ENCODE measurements at places on chromosomes 13 and 19.

- DNase-seq, result no peak
These were observed 316.3 kb downstream of the TBC1D4 start for GRCh38 chr13:75165543-75166230.

- peak; percentile 61 for DNase-seq
These were observed 690 bp upstream of the B3GNT8 start for GRCh38 chr19:41427647-41428480.

- no peak for DNase-seq
These were observed at the start of gene USHBP1 for GRCh38 chr19:17264641-17264979. USHBP1 (minus strand) TSS chr19:17264745; CDS start chr19:17264299, 446 bp downstream.

DNA sequence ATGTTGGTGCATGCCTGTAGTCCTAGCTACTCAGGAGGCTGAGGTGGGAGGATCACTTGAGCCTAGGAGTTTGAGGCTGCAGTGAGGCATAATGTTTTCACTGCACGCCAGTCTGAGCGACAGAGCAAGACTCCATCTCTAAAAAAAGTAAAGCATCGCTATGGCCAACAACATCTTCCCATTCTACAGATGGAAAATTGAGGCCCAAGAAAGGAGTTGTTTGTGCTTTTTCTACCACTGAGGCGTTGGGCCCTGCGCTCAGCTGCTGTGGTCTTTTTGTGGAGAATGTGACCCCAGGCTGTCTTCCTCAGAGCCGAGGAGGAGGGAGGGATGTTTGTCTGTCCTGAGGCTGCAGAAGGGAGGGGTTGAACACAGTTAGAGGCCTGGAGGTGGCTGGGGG lies 485 bp upstream of the C5AR2 start:
- DNase-seq, result no peak

DNA sequence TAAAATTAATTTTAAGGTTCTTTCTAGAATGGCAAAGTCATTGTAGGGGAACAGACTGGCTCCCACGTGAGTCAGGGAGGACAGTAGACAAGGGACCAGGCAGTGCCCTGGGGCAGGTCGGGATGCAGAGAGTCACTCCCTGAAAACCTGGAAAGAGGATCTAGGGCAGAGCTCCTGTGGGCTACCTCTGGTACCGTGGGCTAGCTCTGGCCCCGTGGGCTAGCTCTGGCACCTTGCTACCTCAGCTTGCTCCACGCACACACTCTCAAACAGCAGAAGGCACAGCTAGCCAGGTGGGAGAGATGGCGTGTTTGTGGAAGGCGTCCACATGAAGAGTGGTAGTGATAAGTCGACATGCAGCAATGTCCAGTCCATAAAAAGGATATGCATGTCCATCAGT lies 66.7 kb upstream of the ARHGEF7 start:
- DNase-seq, result no peak

DNA sequence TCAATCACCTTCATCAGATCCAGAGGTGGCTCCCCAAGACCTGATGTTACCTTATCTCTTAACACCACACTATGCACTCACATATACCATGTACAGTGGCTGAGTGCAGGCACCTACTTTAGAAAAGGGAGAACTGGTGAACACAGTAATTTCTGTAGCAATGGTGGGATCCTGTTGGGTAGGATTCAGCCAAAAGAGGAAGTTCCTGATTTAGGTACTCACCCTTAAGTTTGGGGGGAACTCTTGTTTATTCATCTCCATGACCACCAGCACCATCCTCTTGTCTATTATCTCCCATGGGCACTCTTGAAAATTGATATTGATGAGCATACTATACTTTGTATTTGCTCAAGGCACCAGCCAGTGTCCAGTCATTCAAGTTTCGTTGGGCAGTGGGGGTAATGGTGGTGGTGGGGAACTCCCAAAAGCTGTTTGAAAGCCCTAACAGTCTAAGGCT lies 324.4 kb downstream of the LMO7 start:
- no peak for DNase-seq

DNA sequence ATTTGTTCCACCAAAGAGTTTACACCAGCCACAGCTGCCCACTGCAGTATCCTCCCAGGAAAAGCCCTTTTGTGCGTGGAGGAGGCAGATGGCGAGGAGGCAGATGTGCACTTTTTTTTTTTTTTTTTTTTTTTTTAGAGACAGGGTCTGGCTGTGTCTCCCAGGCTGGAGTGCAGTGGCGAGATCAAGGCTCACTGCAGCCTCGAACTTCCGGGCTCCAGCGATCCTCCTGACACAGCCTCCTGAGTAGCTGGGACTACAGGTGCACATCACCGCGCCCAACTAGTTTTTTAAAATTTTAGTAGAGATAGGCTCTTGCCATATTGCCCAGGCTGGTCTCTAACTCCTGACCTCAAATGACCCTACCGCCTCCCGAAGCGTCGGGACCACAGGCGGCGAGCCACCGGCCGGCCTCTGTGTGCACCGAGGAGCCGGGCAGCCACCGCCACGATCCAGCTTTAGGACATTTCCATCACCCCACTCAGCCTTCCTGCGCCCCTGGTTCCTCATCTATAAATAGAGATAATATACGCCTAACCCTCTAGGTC lies 563 bp upstream of the PDCD5 start:
- no peak for DNase-seq

DNA sequence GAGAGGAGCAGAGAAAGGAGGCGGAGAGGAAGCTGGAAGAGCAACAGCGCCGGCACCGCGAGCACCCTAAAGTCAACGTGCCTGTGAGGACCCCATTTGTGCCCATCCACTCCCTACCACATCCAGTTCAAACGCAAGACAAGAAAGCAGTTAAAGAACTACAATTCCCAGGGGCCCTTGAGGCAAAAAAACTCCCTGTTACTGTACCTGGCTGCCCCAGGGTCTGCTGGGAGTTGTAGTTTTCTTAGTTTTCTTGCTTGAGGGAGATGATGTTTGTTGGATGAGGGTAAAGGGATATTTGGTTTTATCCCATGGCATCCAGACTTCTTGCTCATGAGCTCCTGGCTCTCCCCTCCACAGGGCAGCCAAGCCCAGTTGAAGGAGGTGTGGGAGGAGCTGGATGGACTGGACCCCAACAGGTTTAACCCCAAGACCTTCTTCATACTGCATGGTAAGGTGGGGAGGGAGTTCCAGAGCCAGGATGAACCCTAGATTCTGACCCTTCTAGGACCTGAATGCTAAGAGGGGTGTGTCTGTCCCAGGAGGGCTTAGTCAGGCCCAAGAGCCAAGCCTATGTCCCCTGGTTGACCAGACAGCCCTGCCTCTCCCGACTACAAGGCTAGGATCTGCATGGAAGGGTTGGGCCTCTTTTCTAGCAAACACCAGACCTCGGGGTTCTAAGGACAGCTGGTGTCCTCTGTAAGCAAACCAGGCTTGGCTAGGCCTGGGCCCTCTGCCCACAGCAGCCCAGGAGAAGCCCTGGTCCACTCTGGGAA lies 13.2 kb downstream of the NUCB1 start:
- DNase-seq, result peak; percentile 12

DNA sequence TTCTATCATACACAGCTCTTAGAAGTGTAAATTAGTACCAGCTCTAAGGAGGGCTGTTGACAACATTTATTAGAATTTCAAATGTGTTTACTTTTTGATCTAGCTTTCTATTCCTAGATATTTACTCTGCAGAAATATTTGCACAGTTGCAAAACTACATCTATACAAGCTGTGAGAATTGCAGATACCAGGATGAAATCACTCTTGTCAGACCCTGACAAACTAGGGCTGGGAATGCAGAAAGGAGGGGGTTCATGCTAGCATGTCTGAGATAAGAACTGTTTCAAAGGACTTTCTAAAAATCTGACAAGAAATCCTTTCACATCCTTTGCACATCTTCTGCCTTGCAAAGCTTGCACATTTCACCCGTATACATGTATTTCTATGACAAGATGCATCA lies 11.8 kb upstream of the PABPC3 start:
- no peak for DNase-seq

GRCh38 chr13:31545616-31546015 lies 193.7 kb upstream of the RXFP2 start:
- DNase-seq, result no peak

GRCh38 chr13:43343645-43344044 lies 320.3 kb downstream of the DNAJC15 start:
- DNase-seq, result no peak

DNA sequence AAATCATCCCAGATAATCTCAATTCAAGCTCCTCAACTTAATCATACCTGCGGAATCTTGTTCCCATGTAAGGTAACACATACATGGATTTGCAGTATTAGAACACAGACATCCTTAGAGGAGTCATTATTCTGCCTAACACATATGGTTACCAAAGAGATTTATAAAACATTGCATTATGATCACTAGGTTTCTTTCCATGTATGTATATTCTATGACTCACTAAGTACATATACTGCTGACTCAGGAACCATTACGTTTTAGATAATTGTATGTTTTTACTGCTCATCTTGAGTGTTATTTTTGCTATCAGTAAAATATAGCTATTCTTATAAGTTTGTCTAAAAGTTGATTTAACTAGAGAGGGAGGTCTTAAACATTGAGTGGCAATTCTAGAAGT lies 182.9 kb downstream of the SLITRK6 start:
- DNase-seq, result no peak

- DNase-seq, result no peak
These were observed 422.5 kb upstream of the SGCG start for GRCh38 chr13:22758245-22758644.

DNA sequence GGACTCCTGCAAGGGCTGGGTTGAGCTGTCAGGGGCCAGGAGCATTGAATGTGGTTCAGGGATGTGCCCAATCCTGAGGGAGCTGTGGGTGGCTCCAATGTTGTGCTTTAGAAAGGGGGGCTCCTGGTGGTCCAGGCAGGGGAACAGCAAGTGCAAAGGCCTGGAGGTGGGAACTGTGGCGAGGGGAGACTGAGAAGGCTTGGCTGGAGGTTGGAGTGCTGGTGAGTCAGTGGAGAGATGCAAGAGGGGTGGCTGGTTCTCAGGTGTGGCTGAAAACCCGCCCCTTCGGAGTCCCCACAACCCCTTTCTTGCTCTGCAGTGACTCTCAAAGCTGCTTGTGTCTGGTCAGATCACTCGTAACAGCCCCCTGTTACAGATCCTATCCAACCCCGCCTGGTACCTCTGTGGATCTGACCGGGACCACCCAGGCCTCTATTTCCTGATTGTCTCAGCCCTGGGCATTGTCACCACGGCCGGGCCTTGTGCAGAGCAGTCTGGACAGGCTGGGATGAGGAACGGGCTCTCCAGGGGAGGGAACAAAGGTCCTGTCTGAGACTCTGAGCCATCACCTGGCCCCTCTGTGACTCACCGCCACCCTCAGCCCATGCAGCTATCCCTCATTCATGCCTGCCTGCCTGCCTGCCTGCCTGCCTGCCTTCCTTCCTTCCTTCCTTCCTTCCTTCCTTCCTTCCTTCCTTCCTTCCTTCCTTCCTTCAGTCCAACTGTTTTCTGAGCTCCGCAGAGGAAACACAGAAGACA lies 1.4 kb upstream of the KCNN1 start:
- no peak for DNase-seq

DNA sequence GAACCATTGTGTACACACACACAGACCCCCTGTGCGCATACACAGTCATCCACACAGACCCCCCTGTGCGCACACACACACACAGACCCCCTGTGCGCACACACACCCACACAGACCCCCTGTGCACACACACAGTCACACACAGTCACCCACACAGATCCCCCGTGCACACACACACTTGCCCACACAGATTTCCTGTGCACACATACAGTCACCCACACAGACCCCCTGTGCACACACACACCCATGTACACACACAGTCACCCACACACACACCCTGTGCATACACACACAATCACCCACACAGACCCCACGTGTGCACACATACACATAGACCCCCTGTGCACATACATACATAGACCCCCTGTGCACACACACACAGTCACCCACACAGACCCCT lies 106.1 kb downstream of the HSPH1 start:
- no peak for DNase-seq

DNA sequence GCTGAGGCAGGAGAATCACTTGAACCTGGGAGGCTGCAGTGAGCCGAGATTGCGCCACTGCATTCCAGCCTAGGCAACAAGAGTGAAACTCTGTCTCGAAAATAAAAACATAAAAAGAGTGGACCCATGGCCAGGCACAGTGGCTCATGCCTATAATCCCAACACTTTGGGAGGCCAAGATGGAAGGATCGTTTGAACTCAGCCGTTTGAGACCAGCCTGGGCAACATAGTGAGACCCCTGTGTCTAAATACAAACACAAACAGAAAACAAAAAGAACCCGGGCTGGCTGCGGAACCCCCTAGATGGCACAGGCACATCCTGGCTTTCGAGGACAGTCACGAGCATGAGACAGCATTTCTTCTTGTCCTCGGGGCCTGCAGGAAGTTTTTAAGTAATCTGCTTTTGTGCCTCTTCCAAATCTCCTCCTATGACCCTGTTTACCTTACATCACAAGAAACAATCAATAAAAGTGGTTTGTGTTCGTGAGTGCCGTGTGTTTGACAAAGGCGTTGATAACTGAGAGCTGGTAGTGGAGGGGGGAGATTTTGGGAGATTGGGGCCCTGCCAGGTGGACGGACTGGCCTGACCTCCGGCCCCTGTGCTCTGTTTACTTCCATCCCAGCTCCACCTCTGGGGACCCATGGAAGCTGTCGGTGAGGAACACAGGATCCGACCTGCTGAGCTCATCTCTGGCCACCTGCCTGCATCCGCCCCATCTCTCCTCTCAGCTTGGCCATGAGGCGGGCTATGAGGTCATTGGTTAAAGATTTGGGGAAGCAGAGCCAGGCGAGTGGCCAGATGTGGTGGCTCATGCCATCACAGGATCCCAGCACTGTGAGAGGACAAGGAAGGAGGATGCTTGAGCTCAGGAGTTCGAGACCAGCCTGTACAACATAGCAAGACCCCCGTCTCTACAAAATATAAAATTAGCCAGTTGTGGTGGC lies 5.9 kb upstream of the GDF15 start:
- DNase-seq, result no peak

- DNase-seq, result no peak
These were observed 172.7 kb downstream of the SPRY2 start for GRCh38 chr13:80168089-80168850.

- DNase-seq, result no peak
These were observed 129.8 kb downstream of the URI1 start for GRCh38 chr19:30071871-30072270.

DNA sequence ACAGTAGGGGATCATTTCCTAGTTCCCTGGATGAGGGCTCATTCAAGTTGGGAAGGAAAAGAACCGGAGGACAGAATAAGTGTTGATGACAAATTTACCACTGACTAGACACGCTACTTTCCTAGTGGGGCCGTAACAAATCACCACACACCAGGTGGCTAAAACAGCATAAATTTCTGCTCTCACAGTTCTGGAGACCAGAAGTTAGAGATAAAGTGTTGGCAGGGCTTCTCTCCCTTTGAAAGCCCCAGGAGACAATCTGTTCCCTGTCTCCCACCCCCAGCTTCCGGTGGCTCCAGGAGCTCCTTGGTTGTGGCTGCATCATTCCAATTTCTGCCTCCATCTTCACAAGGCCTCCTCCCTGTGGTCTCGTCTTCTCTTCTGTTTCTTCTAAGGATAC lies 65.4 kb upstream of the ARGLU1 start:
- DNase-seq, result no peak

DNA sequence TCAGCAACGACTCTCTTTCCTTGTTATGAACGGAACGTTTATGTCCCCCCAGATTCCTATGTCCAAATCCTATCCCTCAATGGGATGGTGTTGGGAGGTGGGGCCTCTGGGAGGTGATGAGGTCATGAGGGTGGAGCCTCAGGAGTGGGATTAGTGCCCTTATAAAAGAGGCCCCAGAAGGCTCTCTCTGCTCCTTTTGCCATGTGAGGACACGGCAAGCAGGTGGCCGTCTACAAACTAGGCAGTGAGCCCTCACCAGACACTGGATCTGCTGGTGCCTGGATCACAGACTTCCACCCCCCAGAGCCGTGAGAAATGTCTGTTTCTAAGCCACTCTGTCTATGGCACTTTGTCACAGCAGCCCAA lies 53.2 kb downstream of the EPS15L1 start:
- no peak for DNase-seq
